ENCODE measurements at places on chromosomes 11 and 22. TPM values are rescaled to one million over a fixed set of nuclear protein-coding genes. Genes with fewer than 3 reads are reported as not detected.
A peak's percentile ranks its signal among the peaks of the same experiment; 100 is the strongest.

DNA sequence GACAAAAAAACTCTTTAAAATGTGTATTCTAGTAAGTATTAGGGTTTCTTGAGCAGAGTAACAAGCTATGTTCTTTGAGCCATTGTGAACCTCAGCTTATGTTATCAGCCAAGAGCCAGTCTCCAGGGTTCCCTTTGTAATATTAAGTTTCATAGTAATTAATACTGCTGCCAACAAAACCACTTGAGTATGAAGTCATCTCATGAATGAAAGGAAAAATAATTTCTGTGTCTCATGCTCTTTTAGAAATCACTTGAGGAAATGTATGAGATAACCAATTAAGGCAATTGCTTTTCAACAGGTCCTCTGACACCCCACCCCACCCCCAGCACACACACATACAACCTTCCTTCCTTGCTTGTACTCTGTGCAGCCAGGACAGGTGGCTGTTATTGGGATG is 59.9 kb downstream of the BBOX1 start:
- no peak for DNase-seq

The EIF3F gene
- 187 TPM for total RNA-seq

The CDC42EP2 gene
- 2.5 TPM for total RNA-seq

DNA sequence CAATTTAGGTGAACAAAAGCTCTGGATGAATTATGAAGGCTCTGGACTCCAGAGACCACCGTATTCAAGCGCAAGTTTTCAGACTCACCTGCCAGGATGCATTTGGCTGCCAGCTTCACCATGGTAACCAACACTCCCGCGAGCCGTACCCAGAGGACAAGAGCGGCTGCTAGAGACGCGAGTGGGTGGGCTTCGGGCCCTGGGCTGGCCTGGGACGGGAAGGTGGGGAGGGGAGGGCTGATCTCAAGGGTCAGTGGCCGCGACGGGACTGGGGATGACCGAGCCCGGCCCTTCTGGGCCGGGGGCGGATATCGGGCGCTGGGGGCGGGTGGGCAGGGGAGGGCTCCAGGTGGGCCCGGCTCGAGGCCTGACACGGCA is 344 bp downstream of the IFT27 start:
- no peak for DNase-seq

The HMBS gene
- 9.4 TPM for total RNA-seq

DNA sequence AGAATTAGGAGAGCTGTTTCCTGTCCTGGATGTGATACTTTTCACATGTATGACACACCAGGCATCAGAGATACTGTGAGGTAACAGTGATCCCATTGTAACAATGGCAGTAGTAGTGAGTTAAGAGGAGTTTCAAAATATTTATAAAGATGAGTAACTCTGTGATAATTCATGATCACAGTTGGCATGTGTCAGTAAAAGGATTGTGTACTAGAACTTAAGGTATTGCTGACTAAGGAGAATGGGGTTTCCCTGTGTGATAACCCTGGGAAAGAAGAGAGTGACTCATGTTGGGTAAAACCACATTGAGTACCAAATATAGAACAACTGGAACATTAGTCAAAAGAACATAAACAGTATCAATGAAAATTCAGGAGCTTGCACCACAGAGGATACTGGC is 22.9 kb upstream of the SLC5A1 start:
- DNase-seq: peak; percentile 5

DNA sequence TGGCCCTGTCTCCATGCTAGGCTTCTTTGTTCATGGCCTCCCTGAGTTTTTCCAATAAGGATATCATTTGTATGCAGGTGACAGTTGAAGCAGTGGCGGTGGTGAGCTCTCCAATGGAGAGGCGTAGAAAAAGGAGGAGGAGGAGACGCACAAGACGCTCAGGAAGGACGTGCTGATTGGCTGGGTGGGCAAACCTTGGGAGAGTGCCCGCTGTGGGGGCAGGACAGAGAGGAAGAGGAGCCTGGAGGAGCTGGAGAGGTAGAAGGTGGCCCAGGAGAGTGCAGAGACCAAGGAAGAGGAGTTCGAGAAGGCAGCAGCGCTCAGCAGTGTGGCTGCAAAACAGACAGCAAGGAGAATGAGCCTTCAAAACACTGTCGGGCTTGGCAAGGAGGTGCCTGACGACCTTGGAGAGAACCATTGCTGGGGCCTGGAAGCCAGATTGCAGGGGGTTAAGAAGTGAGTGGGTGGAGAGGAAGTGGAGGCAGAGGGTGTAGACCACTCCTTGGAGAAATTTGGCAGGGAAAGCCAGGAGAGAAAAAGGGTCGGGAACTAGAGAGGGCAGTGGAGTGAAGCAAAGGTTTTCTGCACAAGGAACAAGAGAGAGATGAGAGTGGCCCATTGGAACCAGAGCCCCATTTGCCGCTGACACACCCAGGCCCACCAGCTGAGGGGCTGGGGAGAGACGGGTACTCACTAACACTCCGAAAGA is 7.5 kb downstream of the CLCF1 start:
- no peak for DNase-seq

DNA sequence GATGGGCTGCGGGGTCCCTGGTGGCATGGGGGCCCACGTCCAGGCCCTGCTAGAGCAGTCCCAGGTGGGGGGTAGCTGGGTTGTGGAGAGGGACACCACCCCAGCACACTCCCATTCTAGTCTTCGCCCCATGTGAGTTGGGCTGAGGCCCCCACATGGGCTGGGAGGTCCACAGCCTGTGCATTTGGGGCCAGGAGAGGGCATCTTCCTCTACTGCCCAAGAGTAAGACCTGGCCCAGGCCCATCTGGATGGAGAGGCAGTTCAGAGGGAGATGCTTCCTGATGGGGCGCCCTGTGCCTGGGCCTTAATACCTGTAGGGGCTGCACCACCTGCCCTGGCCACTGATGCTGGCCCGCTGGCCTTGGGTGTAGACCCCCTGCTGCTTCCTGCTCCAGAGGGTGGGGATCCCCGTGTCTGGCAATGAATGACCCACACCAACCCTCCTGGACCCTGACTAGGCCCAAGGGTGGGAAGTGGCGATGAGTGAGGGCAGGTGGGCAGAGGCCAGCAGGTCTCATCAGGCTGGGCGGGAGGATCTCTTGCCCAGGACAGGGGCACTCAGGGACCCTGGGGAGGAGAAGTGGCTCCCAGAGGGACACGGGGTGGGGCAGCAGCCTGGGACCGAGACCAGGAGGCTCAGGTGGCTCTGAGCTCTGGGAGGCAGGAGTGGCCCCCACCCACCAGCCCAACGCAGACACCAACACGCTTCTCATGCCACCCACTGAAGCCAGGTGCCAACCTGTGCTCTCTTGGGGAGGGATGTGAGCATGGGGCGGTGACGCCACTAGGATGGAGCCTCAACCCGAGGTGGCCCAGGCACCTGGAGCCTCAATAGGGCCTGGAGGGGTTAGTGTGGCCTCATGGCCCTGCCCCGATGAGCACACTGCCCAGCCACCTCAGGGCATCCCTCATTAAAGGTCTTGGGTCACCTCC is 17.4 kb upstream of the GNB1L start:
- no peak for DNase-seq

DNA sequence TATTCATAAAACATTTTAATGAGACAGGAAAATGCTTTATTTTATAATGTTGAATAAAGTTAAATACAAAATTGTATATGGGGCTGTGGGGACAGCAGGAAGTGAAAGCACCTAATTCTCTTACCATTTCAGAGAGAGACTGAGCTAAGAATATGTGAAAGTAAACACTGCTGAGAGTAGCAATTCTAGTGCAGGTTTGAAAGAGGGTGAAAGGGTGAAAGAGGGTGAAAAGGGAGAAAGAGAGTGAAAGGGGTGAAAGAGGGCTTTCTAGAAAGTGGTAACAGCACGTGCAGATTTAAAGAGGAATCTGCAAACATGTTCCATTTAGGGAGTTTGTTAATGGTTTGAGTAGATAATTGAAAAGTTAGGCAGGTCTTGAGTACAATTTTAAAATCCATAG is 652.0 kb upstream of the CCDC90B start:
- no peak for DNase-seq

GRCh38 chr11:108593214-108593922 is at the start of gene EXPH5:
Gene EXPH5 (minus strand): TSS chr11:108593768. CDS start chr11:108593536, 232 bp downstream.
- DNase-seq: peak; percentile 83

The PRR5 gene
- 19.4 TPM for total RNA-seq

The MUC6 gene
- not detected for total RNA-seq

The SIK3 gene
- total RNA-seq: 11.3 TPM

GRCh38 chr11:27124514-27125264 is 84.1 kb downstream of the BBOX1 start:
- DNase-seq: peak; percentile 4

- no peak for DNase-seq
Observed at GRCh38 chr22:36536717-36537116, 7.8 kb upstream of the EIF3D start.

DNA sequence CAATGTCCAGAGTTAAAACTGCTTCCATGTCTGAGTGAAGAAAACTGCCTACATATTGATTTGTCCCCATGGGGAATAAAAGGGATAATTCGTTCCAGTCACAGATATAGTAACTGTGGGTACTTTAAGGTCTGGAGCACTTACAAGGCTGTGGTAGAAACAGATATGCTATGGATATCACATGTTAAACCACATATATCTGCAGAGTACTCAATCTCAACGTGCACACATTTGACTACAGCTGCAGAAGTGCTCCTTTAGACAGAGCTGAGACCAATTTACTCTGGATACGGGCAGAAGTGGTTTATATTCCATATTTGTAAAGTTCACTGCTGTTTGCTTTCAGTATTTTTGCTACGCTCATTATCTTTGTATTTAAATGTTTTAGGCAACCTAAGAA is 9.7 kb upstream of the MS4A2 start:
- no peak for DNase-seq

DNA sequence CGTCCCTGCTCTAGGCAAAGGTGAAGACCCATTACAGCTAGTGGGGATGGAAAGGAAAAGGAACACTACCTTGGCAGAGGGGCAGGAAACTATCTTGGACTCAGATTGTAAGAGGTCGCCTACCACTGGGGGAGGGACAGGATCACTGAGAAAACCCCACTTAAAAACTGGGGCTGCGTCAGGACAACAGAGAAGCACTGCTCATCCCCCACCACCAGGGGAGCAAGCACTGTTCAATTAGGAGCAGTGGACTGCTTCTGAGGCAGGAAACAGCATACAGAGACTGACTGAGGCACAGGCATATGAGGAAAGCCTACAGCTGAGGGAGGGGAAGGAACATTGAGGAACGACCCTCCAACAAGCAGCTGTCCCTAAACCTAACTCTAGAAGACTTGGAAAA is 20.8 kb upstream of the DLAT start:
- peak; percentile 15 for DNase-seq

GRCh38 chr22:49827271-49827852 is 311 bp downstream of the BRD1 start:
- no peak for DNase-seq

DNA sequence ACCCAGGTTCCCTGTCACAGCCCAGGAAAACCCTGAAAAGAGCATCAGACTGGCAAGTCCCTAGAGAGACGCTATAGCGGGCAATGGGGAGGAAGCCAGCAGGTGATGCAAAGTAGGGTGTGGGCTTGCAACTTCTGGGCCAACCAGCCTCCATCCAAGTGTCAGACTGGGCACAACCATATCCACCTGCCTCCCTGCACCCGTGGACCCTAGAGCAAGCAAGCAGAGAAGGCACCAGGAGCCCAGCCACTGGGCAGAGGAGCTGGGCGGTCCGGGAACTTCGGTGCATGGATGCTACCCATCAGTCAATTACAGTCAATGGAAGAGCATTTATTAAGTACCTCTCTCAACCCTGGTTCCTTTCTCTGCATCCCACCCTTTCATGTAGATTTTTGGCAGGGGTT is 2.8 kb downstream of the NECTIN1 start:
- no peak for DNase-seq

The ANO9 gene
- 8.9 TPM for total RNA-seq

GRCh38 chr22:42947211-42947990 is 67.5 kb downstream of the PACSIN2 start:
- peak; percentile 87 for DNase-seq

The BAIAP2L2 gene
- 4.4 TPM for total RNA-seq

DNA sequence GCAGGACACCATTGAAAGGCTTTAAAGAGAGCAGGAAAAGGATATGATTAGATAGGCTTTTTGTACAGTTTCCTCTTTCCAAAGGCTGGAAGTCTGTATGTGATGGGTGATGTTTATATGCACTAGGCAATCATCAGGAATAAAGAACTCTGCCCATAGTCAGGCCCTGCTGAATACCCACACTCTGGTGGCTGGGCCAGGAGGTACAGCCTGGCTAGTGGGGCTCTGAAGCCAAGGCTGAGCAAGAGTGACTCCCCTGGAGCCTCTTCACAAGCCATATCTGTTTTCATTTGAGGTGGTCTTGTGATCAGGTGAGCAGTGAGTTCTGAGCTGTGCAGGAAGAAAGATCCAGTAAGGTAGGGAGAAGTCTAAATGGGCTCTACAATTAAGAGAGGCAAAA is 539.9 kb upstream of the CCDC90B start:
- no peak for DNase-seq

DNA sequence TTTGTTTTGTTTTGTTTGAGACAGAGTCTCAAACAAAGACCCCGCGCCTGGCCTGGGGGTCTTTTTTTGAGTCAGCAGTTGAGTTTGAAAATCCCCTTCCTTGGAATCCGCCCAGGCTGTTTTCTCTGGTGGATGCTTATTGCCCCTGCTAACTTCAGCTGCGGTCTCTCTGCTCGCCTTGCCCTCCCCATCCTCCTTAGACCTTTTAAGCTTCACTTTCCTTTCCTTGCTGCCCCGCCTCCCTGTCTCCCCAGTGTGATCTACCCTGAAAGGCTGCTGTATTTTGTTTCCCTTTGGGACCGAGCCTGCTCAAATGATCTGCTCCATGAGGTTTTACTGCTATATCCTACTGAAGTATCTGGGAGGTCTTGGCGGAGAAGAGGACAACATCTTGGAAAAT is 2.5 kb downstream of the USP18 start:
- DNase-seq: no peak

The CASP5 gene
- total RNA-seq: not detected

GRCh38 chr11:74462631-74463030 is 4.7 kb downstream of the KCNE3 start:
- no peak for DNase-seq

DNA sequence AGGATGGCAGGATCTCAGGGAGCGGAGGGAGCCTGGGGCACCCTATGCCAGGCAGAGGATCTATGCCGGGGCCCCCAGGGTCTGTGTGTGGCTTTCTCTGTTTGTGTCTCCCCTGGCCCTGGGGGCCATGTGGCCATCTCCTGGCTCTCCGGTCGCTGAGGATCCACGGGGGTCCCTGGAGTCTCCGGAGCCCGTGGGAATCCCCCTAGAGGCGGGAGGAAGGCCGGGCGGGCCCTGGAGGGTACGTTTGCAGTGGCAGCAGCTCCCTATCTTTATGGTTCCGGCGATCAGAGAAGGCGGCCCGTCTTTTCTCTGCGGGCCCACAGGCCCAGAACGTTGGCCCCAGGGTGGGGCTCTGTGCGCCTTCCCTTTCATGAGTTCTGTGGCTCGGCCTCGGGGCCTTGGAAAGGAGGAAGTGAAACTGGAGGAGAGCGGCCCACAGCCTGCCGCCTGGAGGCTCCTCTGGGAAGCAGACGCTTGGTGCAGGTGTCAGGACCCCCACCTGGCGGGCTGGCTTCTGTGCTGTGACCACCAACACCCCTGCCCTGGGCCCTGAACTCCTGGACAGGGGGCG is 82.1 kb downstream of the KCNQ1 start:
- DNase-seq: no peak
